A549 treated with AZD2906 at 1 μM for 4 hours (cell line): ENCODE measurements at places on chromosomes 11 and 22. TPM values are rescaled to one million over a fixed set of nuclear protein-coding genes. Genes with fewer than 3 reads are reported as not detected.

CSF2RB gene
- 0.02 TPM in 1 of 5 replicates, not detected in the others for total RNA-seq

APBB1 gene
- 17.8 to 20.8 TPM (median 19.5 TPM) in 5 replicates for total RNA-seq

LINC01488 gene
- 0.05 to 0.08 TPM in 2 of 5 replicates, not detected in the others for total RNA-seq

OR4C16 gene
- total RNA-seq: not detected in 5 replicates

BDNF gene
- total RNA-seq: 7.3 to 9.7 TPM (median 8.3 TPM) in 5 replicates

LRFN4 gene
- 87.5 to 118 TPM (median 111 TPM) in 5 replicates for total RNA-seq

RIMBP3C gene
- 0.12 to 0.25 TPM (median 0.20 TPM) in 4 of 5 replicates, not detected in the other for total RNA-seq

L3MBTL2 gene
- total RNA-seq: 17.4 to 19.3 TPM (median 18.7 TPM) in 5 replicates

NTM gene
- total RNA-seq: not detected in 5 replicates
